NCI-H2227 treated with DMSO at 0.1 percent for 48 hours (cell line): ENCODE measurements at places on chromosomes 11 and 22.

- DNase-seq = no peak
These were observed 4.1 kb downstream of the ADORA2A start for GRCh38 chr22:24431309-24432034.

DNA sequence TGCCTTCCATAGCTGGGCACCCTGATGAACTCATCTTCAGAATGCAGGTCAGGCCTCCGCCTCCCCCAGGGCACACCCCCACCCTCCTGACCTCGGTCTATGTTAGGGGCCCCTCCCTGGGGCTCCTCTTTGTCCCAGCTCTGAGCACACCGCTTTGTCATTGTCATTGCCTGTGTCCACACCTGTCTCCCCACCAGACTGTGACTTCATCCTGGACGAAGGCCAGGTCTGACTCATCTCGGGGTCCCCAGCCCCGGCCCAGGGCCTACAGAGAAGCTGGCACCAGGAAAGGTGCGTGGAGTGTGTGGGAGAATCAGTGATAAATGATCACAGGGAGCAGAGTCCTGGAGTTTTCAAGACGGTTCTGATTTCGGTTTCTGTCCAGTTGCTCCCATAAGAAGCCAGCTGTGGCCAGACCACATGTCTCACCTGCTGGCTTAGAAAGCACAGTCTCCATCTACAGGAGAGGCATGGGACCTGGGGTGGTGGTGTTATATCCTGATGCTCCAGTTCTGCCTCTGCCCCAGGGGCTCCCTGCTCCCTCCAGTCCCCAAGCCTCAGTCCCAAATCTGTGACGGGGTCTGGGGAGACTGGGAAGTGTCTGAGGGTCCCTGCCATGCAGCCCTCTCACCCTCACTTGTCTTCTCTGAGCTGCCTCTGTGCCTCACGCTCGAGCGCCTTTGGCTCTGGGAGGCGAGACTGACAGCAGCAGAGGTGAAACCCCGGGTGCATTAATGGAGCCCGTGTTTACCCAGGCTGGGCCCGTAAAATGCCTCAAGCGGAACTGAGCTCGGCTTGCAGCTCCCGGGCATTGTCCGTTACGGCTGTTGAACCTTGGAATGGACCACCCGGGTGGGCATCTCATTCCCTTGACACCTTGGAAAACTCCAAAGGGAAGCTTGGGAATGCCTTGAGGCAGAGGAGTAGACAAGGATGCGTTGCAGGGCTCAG, 85.5 kb upstream of the WNT11 start:
- no peak for DNase-seq

DNA sequence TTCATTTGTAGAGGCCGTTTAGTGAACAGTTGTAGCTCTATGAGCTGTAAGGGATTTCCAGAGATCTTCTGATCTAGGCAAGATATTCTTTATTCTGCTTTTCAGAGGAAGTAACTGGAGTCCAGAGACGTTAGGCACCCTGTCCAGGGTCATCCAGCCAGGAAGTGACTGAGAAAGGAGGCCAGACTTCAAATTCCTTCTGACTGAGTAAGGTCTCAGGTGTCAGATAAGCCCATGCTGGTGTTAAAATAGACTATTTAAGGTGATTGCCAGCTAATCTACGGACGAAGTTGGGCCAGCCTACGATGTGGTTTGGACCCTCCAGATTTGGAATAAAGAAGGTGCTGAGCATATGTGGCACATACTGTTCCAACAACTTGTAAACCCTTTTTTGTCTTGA, 54.6 kb downstream of the GRIK4 start:
- no peak for DNase-seq

GRCh38 chr11:106446302-106446701, 368.8 kb downstream of the AASDHPPT start:
- DNase-seq = no peak
